ENCODE measurements at places on chromosomes 2 and 18.

- no peak for DNase-seq
These were observed 101.3 kb downstream of the DYSF start for GRCh38 chr2:71554706-71555056.

- DNase-seq = no peak
These were observed 31.0 kb upstream of the NFE2L2 start for GRCh38 chr2:177295484-177295883.

- no peak for DNase-seq
These were observed 8.6 kb upstream of the CRYBA2 start for GRCh38 chr2:219001577-219002394.

- no peak for DNase-seq
These were observed 188.7 kb upstream of the ZEB2 start for GRCh38 chr2:144708626-144709025.

DNA sequence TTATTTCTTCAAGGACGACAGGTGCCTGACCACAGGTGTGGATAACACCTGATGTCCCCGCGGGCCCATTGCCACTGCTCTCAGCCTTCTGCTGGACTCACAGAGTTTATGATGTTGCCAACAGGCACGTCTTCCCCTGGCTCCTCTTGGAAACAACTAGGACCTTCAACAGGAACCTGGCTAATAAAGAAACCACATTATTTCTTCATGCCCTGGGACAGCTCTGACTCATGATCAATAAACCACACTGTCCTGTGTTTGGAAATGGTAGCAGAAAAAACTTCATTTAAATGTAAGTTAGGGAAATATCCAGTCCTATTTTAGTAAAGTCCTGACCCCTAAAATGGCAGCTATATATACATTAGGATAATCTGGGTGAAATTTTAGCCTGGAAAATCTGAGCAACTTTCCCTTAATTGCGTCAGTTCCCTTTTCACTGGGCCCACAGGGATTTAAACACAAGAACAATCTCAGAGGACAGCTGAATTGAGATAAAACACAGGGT is 158.9 kb downstream of the VAPA start:
- DNase-seq = no peak
